Esophagus squamous epithelium (tissue), 5 donors: ENCODE measurements at places on chromosomes 5 and 9. TPM values are rescaled to one million over a fixed set of nuclear protein-coding genes. Genes with fewer than 3 reads are reported as not detected.

ZNF354C gene
- total RNA-seq, result 4.8 TPM

GRCh38 chr9:95379630-95380029 is 62.1 kb upstream of the FANCC start:
- DNase-seq, result no peak

DNA sequence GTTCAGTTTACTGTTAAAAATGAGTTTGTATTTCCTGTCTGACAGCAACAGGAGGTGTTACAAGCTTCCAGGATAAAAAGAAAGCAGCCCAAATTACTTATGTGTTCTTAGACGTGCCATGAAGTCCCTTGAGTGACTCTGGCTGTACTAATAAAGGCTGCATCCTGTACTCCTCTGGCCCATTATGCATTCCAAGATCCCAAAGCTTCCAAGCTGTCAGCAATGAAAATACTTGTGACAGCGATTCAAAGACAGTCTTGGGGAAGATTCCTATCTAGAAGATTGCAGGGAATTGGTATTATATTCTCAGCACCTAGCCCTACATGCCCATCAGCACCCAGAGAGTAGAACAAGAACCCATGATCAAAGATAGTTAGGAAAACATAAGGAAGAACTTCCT is 281.6 kb upstream of the TRPC7 start:
- no peak for DNase-seq

GRCh38 chr5:174306345-174307030 is 261.0 kb downstream of the NSG2 start:
- DNase-seq, result no peak

DNA sequence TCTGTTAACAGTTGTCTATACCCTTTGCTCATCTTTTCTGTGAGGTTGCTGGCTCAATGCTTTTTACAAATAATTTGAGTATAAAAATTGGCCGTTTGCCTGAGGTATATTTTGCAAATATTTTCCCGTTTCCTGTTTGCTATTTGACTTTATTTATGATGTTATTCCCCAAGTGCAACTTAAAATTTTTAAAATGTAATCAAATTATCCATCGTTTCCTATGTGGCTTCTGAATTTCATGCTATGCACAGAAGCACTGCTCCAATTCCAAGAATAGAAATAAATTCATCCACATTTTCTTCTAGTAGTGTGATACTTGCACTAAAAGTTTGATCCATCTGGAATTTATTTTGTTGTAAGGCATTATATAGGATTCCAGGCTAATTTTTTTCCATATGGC is 123.6 kb downstream of the ZNF608 start:
- DNase-seq, result no peak

CAPSL gene
- not detected for total RNA-seq

DNA sequence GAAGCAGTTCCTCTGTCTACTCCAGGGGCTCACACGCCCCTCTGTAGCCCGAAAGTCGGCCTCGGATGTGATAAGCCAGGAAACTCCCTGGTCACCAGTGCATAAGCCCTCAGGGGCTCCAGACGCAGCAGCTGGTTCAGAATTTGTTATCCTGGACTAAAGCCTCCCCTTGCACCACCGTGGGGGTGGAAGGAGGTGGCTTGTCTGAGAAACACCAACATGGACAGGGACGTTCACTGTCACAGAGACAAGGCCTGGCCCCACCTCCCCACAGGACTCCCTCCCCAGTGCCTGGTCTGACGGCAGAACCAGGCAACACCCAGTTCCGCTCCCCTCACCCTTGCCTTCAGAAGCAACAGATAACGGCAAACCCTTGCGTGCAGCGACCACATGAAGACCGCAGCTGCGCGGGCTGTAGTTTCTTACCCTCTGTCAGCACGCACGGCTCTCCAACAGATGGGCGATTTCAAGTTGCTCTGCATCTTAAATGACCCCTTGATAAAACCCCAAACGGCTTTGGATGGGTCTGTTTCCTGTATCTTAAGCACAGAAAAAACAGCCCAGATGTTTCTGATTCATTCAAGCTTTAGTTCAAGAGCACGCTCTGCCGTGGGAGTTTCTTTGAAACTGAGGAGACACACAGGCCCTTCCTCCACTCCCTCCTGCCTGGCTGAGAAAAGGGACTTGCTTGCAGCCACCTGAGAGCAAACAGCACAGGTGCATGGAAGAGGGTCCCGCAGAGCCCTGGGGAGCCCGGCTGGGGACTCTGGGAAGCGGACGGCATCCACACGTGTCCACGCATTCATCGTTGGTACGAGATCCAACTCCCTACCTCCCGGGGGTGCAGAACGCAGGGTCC is 44.7 kb upstream of the NKD2 start:
- DNase-seq, result no peak

DNA sequence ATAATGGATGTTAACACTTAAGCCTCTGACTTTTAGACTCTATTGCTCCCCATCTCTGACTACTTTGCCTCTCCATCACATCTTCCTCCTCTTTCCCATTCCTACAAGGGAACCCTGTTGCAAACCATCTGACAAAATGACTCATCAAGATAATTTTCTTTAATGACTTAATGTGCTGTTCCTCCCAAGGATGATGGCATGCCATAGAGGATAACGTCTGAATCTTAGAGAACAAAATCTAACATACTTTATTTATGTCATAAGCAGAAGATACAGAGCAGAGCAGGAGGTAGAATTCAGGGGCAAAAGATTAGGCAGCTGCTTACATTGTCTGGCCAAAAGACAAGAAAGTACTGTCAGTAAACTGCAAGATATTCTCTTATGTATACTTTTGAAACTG is 76.8 kb downstream of the FGF10 start:
- no peak for DNase-seq

GRCh38 chr9:35267710-35268109 is 105.9 kb downstream of the UNC13B start:
- DNase-seq, result no peak

DNA sequence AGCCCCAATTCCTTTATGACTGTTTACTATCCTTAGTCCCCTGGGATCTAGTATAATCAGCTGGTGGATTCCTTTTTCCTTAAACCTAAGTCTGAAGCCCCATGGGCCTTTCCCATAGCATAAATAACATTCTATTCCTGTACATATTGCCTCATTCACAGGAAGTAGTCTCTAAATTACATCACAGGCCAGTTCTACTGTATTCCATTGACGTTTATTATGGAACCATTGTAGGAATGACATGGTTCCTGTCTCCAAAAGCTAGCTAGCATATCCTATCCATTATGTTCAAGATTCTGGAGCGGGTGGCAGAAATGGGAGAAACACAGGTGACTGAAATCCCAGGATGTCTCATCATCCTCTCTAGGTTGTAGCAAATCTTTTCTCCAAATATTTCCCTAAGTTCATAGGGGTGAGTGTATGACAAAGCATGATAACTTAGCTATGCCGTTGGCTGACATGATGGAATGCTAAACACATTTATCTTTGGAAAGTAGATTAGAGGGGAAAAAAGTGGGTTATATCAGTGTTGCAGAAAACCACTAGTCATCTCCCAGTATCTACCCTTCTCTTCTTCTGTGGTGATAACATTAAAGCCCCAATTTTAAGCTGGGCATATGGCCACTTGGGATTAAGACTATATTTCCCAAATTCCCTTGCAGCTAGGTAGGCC is 140.1 kb downstream of the FGF1 start:
- DNase-seq, result no peak

- DNase-seq, result no peak
Measured at GRCh38 chr5:1119312-1119831, 7.5 kb upstream of the SLC12A7 start.

- DNase-seq, result no peak
Measured at GRCh38 chr9:134348404-134349155, 22.3 kb downstream of the RXRA start.

DNA sequence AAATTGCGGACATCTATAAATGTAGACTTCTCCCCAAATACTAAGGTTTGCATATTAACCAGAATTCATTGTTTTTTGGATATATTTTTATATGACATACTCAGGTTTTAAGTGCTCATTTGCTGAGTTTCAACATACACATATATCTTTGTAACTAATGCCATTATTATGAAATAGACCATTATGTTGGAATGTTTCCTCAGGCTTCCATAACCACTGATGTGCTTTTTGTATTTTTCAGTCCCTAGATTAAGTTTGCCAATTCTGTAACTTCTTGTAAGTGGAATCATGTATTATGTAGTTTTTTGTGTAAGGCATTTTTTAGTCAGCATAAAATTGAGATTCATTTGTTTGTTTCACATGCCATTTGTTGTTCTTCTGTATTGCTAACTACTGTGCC is 32.1 kb downstream of the HSPA4 start:
- DNase-seq, result no peak

GRCh38 chr5:138033907-138034306 is 1.0 kb upstream of the FAM13B start:
- no peak for DNase-seq

DNA sequence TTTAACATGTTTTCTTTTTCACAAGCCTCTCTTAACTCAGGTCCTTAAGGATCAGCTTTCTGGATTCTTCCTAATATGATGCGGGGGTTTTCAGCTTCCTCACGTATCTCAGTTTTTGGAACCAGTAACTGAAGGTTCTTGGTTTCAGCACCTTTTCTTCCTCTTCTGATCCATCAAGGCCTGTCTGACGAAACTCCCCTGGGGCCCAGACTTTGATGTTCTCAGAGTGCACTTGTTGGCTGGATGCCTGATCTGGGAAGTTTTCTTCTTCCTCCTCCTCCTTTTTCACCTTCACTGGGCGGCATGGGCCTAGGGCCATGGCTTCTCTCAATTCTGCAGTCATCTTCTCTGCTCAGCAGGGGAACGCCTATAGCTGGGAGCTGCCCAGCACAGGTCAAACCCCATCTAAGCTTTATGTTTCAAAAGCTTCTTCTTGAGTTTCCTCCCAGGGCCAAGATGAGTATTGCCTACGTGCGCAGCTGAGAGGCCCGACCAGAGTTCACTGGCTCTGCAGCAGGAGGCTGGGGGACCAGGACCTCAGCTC is 44.8 kb downstream of the GHR start:
- DNase-seq, result no peak

GRCh38 chr5:170166101-170166500 is 60.4 kb downstream of the FOXI1 start:
- no peak for DNase-seq

DNA sequence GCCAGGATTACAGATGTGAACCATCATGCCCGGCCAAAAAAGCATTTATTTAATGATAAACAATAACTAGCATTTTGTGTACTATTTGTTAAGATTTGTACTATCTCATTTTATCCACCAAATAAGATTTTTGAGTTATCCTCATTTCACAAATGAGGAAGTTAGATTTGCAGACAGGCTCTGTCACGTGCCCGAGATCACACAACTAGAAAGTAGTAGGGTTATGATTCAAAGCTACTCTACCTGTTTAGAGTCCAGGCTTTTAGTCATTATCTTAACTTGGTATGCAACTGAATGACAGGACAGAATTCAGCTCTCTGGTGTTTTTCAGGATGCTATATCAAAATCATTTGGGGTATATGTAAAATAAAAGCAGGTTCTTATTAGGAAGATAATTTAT is 20.5 kb downstream of the RANBP17 start:
- no peak for DNase-seq

- no peak for DNase-seq
Measured at GRCh38 chr9:130062750-130063149, 9.0 kb downstream of the GPR107 start.

DNA sequence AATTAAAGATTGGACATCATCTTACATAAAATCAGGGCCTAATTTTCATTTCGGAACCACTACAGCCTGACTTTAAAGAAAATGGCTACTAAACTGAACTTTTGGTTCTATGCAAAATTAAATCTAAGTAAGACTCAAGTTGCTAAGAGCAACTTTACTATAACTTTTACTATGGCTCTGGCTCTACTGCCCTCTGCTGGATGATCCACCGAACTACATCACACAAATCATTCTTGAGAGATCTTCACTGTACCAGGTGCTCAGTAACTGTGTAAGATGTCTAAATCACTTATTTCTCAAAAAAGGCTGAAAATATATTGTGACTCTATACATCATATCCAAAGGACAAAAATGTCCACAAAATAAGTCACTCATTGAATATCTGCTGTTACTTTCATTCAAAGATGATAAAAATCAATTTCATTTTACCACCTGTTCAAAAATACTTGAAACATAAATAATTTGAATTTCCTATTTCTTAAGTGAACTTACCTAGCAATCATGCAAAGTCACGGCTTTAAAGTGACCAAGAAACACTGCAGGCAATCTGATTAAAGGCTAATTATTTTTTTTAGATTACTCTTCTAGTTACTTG is 13.5 kb downstream of the MOCS2 start:
- DNase-seq, result no peak

GRCh38 chr5:41083306-41083705 is 12.2 kb upstream of the MROH2B start:
- DNase-seq, result no peak

GLDC gene
- 21.6 TPM for total RNA-seq

IFNA10 gene
- not detected for total RNA-seq

ASPN gene
- total RNA-seq, result 2.8 TPM

DNA sequence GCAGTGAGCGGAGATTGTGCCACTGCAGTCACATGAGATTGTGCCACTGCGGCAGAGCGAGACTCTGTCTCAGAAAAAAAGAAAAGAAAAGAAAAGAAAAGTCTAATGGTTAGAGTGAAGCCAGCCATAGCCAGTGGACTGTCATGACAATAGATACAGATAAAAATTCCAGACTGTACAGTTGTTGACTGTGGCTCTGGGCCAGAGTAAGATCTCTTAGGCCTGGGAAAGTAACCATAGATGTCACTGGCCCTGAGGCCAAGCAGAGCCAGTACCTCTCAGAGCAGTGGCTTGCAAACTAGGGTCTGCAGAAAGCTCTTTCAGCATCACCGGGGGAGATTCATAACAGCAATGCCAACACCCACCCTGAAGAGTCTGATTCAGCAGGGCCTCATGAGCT is 44.1 kb upstream of the SUB1 start:
- DNase-seq, result no peak

NAIP gene
- 4.1 TPM for total RNA-seq

- DNase-seq, result no peak
Measured at GRCh38 chr5:61673007-61673735, 341.1 kb downstream of the ZSWIM6 start.

FLT4 gene
- total RNA-seq, result 2.6 TPM

DNA sequence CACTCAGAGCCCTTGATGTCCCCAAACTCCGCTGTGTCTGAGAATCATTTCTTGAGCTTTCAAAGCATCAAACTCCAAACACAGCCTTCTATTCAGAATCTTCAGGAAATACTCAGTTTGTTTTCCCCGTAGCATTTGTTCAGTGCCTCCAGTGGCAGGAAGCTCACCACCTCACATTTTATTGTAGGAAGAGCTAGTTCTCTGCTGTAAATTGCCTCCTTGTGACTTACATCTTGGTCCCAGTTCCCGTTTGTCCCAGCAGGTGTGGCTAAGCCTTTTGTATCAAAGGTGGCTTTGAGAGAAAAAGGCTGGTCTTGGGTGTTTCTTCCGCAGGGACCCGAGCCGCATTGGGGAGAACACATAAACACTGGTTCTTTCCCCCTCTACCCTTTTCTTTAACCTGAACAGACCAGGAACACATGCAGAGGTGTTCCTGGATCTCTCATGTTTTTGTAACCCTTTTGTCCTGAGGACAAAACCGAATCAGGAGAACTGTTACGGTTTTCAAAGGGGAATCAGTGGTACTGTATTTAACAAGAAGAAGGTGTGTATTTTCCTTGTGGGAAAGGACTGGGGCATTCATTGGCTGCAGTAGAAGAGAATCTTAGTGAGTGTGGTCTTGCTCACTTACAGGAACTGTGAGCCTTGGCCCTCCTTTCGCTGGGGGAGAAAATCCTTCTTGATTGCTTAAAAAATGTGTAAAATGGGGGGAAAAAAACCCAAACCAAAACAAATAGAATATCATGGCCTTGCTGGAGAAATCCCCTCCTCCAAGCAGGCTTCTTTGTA is 1.9 kb downstream of the OSMR start:
- DNase-seq, result no peak

GRCh38 chr9:107847978-107848964 is 358.7 kb upstream of the KLF4 start:
- no peak for DNase-seq

- no peak for DNase-seq
Measured at GRCh38 chr5:149750596-149750995, 20.5 kb downstream of the PPARGC1B start.
